Fibroblast of lung (primary cell): ENCODE measurements at places on chromosomes 12 and 14. TPM values are rescaled to one million over a fixed set of nuclear protein-coding genes. Genes with fewer than 3 reads are reported as not detected.

DNA sequence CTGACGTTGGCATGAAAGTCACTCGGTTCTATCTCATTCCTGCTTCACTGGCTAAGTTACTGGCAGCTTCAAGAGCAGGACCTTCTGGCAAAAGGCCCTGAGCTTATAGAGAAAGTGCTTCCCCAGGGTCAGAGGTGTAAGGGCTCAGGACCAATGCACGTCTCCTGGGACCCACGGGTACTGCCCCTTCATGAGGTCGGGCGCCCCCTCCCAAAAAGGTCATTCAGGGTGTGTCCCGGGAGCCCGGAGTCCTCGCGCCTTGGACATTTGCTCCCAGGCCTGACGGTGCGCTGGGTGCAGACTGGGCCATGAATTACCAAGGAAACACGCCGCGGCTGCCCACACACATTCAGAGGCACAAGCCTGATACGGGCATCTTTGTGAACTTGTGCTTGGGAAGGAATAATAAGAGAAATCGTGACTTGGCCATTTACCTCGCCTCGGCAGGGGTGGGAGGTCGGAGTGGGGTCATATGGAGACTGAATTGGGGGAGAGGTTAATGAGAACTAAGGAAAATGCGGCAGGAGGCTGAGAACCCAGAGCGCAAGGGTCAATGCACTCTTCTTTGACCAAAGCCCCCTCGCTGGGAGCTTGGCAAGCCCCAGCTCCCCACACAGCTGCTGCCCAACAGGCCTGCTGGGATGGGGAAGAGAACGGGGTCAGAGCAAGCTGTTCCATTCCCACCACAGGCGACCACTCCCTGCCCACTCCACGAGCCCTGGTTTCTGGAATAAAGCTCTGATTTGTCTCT, 15.7 kb upstream of the SLC6A12 start:
- DNase-seq = no peak

DNA sequence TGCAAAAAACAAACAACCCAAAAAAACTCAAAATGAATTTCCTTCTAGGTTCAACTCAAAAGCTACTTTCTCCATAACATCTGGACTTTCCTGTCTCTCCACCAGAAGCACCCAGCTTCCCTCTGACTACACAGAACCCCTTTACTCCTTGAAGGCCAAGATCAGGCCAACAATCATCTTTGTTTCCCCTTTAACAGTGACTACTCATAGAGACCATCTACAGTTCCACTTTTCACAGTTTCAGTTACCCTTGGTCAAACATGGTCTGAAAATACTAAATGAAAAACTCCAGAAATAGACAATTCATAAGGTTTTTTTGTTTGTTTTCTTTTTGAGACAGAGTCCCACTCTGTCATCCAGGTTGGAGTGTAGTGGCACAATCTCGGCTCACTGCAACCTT, 11.8 kb downstream of the GCH1 start:
- no peak for DNase-seq

- DNase-seq = no peak
Observed at GRCh38 chr12:58563621-58564020, 356.7 kb downstream of the LRIG3 start.

GRCh38 chr12:68270358-68270757, 17.0 kb upstream of the IL22 start:
- DNase-seq = no peak

DNA sequence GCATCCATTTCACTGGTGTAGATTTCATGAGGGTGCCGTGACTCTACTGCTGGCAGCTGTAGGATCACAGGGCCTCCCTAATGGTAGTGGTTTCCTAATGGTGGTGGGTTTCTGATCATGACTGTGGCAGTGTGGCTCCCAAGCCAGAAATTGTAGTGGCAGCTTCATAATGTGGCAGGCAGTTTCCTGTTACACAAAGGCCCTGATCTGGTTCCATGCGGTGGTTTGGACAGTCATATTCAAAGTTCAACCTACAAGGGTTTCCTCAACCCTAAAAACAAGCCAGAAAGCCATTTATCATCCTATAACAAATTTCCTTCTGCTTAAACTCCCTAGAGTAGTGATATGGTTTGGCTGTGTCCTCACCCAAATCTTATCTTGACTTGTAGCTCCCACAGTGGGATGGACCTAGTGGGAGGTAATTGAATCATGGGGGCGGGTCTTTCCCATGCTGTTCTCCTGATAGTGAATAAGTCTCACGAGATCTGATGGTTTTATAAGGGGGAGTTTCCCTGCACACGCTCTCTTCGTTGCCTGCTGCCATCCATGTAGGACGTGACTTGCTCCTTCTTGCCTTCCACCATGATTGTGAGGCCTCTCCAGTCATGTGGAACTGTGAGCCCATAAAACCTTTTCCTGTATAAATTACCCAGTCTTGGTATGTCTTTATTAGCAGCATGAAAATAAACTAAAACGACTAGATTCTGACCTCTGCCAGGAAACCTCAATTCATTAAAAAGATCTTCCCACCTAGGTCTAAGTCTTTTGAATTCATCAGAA, 257.1 kb downstream of the EFCAB11 start:
- DNase-seq = no peak

- no peak for DNase-seq
Observed at GRCh38 chr12:18951218-18951617, 178.3 kb upstream of the PLEKHA5 start.

DNA sequence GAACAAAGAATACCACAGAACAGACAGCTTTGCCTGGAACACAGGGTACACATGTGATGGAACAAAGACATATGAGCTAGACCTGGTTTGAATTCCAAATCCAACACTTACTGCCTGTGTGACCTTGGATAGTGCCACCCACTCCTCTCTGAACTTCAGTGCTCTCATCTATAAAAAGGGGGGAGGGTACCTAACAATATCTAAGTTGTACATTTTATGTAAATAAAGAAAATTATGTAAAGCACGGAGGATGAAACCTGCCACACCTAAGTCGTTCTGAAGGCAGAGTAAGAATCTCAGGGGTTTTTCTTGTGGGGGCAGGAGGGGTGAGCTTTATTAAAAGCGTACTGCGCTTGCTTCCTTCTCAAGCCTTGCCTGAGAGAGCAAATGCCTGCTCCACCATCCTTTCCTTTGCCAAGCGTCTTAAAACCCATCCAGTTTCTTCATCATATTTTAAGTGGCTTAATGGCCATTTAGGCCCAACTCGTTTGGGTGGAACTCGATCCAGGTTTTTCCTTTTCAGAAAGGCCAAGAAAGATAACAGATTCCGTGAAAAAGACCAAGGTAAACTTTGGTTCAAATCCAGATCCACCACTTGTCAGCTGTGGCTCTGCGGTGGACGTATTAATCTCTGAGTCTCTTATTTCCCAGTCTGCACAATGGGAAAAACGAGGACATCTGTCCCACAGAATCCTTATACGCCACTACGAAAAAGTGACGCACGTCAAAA, 946 bp downstream of the DDX24 start:
- DNase-seq = peak; percentile 42

GRCh38 chr14:56412468-56413434, 166.8 kb upstream of the TMEM260 start:
- peak; percentile 16 for DNase-seq

DNA sequence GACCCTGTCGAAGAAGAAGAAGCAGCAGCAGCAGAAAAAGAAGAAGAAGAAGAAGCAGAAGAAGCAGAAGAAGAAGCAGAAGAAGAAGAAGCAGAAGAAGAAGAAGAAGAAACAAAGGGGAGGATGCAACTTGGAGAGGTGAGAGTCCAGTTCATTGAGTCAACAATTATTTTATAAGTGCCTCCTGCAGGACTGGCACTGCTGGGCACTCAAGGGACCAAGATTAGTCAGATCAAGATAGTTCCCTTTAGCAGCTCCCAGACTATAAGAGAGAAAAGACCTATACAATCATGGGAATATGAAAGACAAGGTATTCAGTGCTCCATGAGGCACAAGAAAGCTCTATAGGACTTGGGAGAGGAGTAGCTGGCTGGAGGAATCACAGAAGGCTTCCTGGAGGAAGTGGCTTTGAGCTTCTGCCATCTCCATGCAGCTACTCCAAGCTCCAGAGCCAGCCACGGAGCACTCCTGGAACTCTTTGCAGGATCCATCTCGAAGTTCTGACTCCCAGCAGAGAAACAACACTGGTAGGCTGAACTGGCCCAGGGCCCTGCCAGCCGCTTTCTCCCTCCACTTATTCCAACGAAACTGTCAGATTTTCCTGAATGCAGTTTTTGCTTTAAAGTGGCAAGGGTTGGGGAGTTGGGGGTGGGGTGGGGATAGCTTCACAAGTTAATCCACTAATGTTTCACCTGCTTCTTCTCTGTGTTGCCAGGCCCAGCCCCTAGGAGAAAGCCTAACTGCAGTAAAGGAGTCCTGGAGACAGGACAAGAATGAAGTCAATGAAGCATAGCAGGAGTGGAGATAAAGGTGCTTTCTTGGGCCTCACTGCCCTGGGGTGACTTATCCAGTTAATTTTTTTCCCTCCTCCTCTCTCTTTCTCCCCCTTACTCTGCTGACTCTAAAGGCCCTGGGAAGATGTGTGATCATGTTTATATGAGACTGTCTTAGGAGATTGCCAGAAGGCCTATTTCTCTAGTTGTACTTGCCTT, 140.1 kb upstream of the PARP11 start:
- no peak for DNase-seq

DNA sequence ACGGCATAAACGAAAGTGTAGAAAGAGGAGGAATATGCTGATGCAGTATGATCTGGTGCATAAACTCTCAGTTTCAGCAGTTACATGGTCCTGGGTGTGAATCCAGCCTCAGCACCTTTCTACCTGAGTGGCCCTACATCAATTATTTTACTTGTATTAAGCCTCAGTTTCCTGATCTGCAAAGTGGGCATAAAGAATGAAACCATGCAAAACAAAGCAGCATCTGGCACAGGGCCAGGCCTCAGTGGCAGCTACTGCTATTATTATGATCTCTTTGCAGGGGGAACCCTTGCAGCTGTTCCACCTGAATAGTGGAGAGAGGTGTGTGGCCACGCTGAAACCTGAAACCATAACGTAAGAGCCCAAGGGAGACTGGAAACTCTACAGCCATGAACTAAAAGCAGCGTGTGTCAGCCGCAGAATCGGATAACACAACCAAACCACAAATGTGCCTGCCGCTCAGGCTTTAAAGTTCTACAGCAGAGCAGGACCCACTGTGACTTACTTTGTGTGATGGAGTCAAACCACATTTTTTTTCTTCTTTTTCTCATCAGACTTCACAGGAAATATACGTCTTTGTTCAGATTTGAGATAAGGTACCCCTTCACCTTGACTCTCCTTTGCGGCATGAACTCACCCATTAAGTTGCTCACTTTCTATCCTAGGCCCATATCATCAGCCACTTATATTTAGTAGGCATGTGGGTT, 29.2 kb upstream of the FOS start:
- no peak for DNase-seq

DNA sequence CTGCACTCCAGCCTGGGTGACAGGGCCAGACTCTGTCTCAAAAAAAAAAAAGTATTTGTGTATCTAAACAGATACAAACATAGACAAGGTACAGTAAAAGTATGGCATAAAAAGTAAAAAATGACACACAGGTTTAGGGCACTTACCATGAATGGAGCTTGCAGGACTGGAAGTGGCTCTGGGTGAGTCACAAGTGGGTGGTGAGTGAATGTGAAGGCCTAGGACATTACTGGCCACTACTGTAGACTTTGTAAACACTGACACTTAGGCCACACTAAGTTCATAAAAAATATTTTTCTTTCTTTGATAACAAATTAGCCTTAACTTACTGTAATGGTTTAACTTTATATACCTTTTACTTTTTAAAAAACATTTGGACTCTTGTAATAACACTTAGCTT, 38.0 kb upstream of the EIF5 start:
- peak; percentile 72 for DNase-seq

GRCh38 chr14:52988139-52988538, 37.3 kb upstream of the FERMT2 start:
- DNase-seq = no peak

GRCh38 chr12:55824726-55825125, 4.7 kb downstream of the DNAJC14 start:
- DNase-seq = no peak

DNA sequence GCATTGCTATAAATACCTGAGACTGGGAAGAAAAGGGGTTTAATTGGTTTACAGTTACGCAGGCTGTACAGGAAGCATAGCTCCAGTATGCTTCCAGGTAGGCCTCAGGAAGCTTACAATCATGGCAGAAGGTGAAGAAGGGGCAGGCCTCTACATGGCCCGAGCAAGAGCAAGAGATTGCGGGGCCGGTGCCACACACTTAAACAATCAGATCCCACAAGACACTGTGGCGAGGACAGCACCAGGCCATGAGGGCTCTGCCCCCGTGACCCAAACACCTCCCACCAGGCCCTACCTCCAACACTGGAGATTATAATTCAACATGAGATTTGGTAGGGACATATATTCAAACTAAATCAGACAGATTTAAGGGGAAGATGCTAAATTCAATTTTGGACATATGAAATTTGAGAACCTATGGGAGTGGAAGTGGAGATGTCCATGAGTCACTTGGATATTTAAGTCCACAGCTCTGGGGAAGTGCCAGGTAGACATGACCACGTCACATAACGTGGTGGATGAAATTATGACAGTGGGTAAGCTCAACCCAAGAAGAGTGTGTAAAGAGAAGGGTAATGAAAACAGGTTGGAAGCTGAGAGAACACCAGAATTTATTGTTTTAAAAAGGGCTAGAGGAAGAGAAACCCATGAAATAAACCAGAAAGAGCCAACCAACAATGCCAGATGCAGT, 1.5 kb upstream of the LTA4H start:
- DNase-seq = peak; percentile 35

GRCh38 chr12:24617471-24617870, 331.4 kb downstream of the BCAT1 start:
- DNase-seq = peak; percentile 74

GRCh38 chr12:105109465-105110212, 2.1 kb downstream of the WASHC4 start:
- no peak for DNase-seq

DNA sequence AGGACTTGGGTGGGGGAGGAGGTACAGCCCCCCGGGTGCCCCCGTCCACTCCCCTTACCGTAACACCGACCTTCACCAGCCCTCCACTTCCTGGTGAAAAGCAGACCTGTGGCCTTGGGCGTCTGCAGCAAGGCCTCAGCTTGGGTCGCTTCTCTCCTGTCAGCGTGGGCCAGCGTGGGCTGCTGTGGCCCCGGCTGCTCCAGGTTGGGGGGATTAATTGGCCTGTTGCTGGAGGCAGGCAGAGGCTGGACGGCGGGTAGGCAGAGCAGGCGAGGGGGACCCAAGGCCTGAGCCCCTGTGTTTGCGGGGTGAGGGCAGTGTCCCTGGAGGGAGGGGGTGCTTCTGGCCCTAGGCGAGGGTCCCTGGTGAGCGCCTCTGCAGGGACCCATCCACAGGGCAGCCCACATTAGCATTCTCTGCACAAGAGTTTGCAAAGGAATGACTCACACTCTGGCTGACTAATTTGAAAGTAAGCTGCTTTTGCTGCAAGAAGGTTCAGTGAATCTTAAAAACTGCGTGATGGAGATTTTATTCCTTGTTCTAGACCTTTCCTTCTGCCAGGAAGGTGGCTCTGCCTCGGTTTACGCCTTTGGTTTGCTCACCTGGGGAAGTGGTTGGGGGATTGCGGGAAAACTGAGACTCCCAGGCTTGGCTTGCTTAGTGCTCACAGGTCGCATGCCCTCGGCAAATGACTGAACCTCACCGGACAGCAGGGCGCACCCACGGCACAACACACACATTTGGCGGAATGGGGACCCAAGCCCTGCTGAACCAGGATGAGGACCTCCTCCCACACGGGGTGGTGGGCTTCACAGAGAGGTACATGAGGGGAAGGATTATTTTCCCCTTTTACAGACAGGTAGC, 37.9 kb upstream of the DLK1 start:
- DNase-seq = peak; percentile 76

BHLHE41 gene
- total RNA-seq = 0.51 and 2.3 TPM in 2 replicates

KITLG gene
- 45.7 and 64.6 TPM in 2 replicates for total RNA-seq

LRRC10 gene
- total RNA-seq = not detected in 2 replicates

CISTR gene
- total RNA-seq = not detected in 2 replicates

JAG2 gene
- 1.8 TPM in 2 replicates for total RNA-seq

SMCO3 gene
- total RNA-seq = 0.17 TPM in 1 of 2 replicates, not detected in the other

TAS2R9 gene
- total RNA-seq = 0.17 TPM in 1 of 2 replicates, not detected in the other

NGB gene
- total RNA-seq = not detected in 2 replicates

DPPA3 gene
- total RNA-seq = not detected in 2 replicates
